Nucleus accumbens (tissue), 56 donors: ENCODE measurements at places on chromosomes 13 and 19.

- no peak for DNase-seq
These were observed 98.5 kb upstream of the SOX1 start for GRCh38 chr13:111968336-111969010.

DNA sequence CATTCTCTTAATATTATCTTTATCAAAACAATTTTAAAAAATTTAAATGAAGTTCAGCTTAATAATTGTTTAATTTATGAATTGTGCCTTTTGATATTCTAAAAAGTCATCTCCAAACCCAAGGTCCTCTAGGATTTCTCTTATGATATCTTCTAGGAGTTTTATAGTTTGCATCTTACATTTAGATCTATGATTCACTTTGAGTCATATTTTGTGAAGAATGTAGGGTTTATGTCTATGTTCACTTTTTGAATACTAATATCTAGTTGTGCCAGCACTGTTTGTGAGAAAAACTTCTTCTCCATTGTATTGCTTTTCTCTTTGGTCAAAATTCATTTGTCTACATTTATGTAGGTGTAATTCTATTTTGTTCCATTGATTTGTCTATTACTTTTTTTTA, 1068.4 kb upstream of the SPRY2 start:
- DNase-seq = no peak

- DNase-seq = no peak
These were observed 2.1 kb downstream of the TMEM255B start for GRCh38 chr13:113761136-113761535.

DNA sequence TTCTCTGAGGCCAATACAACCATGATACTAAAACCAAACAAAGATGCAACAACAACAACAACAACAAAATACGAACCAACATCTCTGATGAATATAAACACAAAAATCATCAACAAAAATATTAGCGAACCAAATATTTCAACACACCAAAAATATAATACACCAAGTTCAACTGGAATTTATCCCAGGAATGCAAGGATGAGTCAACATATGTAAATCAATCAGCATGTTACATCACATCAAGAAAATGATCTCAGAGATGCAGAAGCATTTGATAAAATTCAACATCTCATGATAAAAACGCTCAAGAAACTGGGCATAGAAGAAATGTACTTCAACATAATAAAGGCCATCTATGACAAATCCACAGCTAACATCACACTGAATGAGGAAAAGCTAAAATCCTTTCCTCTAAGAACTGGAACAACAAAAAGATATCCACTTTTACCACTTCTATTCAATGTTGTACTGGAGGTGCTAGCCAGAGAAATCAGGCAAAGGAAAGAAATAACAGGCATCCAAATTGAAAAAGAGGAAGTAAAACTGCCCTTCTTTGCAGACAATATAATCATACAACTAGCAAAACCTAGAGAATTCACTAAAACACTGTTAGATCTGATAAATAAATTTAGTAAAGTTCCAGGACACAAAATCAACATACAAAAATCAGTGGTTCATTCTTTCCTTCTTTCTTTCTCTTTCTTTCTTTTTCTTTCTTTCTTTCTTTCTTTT, 2448.7 kb upstream of the PCDH20 start:
- no peak for DNase-seq

DNA sequence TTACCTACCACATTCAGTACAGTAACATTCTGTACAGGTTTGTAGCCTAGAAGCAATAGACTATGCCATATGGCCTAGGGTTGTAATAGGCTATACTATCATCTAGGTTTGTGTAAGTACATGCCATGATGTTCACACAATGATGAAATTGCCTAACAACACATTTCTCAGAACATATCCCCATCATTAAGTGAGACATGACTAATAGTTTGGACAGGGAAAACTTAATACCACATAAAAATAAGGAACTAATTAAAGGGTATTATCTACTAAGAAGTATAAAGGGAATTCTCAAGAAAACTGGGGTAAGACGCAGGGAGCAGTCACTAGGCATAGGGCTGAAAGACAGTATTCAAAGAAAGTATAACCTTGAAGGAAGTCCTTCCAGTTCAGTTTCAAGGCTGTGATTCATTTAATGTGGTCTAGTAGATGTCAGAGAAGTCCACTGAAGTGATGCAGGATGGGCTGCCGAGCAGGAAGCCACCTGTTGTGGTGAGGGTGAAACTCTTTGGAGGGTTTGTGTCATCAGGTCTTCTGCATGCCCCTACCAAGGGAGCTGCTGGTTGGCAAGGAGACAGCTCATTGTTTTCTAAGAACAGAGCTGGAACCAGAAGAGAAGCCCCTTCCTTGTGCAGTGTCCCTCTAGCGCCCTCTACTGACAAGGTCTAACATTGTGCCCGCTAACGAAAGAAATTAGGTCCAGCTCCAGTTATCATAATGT, 122.9 kb downstream of the OLFM4 start:
- DNase-seq = peak; percentile 12

GRCh38 chr19:49936549-49936948, 7.2 kb upstream of the NUP62 start:
- DNase-seq = no peak

- no peak for DNase-seq
These were observed at the start of gene GPR183 for GRCh38 chr13:99307247-99307646. TSS of gene GPR183 (minus strand) at chr13:99307399. CDS start at chr13:99296145, 11,254 bp downstream.

GRCh38 chr13:26664286-26664685, 96.3 kb downstream of the GPR12 start:
- DNase-seq = no peak

DNA sequence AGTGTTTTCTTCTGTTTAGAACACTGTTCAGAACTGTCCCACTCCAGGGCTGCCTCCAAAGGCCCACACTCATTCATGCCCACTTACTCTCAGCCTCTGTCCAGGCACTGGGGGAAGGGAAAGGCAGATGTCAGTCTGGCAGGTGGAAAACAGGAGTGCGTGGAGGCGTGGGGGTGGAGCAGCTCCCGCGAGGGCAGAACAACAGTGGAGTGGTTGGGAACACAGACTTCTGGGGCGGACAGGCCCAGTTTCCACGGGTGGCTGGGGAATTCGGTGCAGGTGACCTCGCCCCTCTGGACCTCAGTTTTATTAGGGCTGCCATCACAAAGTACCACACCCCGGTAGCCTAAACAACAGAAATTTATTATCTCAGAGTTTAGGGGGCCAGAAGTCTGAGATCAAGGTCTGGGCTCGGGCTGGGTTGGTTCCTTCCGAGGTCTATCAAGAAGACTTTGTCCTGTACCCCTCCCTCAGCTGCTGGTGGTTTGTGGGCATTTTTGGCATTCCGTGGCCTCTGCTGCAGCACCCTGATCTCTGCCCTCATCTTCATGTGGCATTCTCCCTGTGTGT, 59.7 kb downstream of the SIPA1L3 start:
- DNase-seq = no peak

DNA sequence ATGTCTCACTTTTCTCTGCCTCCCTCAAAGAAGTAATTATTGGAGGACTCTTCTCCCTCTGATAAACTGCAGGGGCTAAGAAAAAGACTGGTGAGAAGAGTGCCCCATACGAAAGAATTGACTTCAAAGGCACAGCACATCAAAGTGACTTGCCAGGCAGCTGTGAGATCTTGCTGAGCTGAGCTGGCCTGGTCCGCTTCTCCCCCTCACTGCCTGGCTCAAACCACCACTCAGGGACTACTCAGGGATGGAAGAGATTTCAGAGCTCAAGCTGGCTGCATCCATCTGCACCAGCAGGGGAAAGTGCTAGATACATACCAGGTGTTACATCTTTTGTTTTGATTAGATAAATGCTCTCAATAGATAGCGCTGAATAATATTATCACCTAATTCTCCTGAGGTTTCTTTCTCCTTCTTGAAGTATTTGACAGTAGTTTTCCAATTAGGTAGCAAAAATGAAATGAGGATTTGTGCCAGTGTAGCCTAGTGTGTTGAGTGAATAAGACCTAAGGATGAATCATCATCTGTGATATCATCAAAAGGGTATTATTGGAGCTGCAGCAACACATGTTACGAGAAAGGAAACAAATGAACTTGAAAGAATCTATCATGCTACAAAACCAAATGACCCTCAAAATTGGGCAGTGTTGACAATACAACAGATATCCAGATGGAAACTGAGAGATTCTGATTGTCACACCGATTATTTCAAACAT, 379.8 kb downstream of the TBC1D4 start:
- no peak for DNase-seq

DNA sequence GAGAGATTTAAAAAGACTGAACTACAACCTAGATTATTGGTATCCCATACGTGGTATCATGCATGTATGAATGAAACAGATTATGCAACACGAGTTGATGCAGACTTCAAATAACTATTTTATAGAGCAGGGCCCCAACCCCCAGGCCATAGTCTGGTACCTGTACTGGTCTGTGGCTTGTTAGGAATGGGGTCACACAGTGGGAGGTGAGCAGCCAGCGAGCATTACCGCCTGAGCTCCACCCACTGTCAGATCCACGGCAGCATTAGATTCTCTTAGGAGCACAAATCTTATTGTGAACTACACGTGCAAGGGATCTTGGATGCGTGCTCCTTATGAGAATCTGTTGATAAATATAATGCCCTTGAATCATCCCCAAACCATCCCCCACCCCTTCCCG, 320.2 kb downstream of the TBC1D4 start:
- no peak for DNase-seq

- DNase-seq = no peak
These were observed 8.6 kb downstream of the PLPPR2 start for GRCh38 chr19:11363881-11364280.

DNA sequence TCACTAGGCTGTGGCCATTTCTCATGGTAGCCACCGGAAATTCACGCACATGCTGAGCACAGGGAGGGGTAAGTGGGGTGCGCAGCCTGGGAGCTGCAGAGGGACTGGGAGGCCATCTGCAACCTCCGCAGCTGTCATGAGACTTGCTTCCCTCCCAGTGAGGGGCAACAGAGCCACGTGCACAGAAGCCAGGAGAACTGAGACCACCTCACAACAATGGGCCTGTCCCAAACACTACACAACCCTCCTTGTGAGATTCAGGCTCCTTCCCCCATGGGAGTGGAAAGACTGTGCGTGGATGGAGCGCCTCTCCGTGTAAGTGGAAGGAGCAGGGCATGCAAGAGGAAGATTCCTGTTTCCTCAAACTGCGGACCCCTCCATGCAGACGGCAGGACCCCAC, 8.8 kb downstream of the C3 start:
- DNase-seq = no peak

- no peak for DNase-seq
These were observed 17.2 kb upstream of the DACT3 start for GRCh38 chr19:46678110-46678732.
